ENCODE measurements at places on chromosomes 1 and 21. TPM values are rescaled to one million over a fixed set of nuclear protein-coding genes. Genes with fewer than 3 reads are reported as not detected.

Gene ACTN2
- total RNA-seq, result 0.05 TPM

GRCh38 chr1:43465505-43466067, 11.9 kb upstream of the HYI start:
- DNase-seq, result no peak

Gene CFAP74
- not detected for total RNA-seq

DNA sequence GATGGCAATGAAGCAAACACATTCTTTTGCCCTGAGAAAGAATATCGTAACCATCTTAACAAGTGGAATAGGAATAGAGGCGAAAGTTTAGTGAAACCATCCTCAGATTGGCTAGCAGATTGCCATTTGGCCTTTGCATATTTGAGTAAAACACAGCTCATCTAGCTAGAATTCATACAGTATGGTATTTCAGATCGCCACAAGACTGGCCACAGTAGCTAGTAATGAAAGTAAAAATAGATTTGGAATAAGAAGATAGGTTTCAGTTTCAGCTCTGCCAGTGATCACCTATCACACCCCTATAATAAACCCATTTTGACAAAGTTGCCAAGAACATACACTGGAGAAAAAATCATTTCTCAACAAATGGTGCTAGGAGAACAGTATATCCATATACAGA, 294.9 kb downstream of the LRRIQ3 start:
- no peak for DNase-seq

- no peak for DNase-seq
These were observed 27.7 kb downstream of the AGO3 start for GRCh38 chr1:35958558-35958957.

GRCh38 chr1:77007675-77008074, 140.4 kb downstream of the ST6GALNAC5 start:
- no peak for DNase-seq

DNA sequence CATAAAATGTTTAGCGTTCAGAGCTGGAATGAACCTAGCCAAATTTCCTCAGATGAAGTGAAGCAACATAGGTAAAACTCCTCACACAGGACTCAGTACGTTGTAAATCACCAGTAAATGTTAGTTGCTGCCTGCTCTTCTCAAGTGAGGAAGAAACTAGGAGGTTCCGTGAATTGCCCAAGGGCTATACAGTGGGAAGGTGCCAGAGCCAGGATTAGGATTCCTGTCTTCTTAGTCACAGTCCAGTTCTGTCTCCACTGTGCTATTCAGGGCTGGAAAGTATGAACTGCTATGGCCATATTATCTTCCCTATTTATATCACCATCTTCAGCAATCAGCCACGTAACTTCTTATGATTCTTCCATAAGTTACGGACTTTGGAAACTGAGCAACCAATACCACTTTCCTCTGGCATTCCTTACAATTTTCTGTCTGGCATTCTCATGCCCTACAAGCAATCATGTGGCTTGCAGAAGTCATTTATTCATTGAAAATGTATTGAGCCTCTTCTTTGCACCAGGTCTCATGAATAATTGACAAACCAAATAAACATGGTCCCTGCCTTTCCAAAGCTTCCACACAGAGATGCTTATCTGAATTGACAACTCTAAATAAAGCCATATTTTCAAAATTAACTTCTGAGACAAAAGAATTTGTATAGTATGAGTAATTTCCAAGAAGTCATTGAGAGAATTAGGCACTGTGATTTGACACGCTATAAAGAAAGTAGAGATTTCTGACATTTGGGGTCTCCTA, 271.6 kb upstream of the SGIP1 start:
- DNase-seq, result peak; percentile 77

DNA sequence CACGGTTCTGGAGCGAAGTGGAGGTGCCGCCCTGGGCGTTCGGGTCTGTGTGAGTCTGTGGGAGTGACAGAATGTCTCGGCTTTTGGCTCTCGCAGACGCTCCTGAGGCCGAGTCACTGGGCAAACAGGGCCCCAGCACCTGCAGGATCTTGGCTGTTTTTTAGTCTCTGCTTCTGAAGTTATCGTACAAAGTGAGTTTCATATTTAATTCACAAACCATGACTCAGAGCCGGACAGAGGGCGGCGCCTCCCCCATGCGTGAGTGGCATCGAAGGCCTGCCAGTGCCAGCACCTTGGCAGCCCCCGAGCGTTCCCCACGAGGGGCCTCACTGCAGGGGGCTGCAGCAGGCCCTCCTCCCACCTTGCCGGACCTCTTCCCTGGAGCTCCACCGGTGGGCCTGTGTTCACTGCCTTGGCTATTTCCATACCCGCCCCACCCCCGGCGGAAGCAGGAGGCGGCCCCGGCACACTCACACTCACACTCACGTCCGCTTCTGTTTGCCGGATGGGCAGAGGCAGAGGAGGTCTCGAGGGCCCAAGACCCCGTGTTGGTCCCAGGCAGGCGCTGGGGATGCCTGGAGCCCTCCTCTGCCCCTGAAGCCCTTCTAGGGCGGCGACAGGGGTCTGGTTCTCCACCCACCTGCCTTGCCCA, 56.3 kb downstream of the MORN1 start:
- no peak for DNase-seq

DNA sequence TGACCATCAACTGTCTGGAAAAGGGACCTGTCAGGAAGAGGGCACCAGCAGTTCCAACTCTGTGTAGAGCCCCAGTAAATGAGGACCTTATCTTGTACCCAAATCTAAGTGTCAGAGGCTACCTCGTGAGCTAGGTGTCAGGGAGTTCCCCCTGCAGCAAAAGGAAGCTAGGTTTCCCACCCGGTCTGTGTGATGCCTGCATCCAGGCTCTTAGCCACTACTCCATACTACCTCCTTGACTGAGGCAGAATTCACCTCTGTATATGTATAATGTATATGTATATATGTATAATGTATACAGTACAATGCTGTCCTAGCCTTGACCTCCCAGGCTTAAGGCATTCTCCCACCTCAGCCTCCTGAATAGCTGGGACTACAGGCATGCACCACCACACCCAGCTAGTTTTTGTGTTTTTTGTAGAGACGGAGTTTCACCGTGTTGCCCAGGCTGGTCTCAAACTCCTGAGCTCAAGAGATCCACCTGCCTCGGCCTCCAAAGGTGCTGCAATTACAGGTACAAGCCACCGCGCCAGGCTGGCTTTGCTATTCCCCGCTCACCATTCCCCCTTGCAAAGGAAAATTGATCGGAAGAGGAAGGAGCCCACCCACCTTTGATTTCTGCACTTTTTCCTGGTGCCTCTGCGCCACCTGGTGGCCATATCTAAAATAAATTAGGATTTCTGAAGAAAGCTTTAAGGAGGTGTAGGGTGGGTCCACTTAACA, 15.7 kb upstream of the LUZP1 start:
- no peak for DNase-seq

DNA sequence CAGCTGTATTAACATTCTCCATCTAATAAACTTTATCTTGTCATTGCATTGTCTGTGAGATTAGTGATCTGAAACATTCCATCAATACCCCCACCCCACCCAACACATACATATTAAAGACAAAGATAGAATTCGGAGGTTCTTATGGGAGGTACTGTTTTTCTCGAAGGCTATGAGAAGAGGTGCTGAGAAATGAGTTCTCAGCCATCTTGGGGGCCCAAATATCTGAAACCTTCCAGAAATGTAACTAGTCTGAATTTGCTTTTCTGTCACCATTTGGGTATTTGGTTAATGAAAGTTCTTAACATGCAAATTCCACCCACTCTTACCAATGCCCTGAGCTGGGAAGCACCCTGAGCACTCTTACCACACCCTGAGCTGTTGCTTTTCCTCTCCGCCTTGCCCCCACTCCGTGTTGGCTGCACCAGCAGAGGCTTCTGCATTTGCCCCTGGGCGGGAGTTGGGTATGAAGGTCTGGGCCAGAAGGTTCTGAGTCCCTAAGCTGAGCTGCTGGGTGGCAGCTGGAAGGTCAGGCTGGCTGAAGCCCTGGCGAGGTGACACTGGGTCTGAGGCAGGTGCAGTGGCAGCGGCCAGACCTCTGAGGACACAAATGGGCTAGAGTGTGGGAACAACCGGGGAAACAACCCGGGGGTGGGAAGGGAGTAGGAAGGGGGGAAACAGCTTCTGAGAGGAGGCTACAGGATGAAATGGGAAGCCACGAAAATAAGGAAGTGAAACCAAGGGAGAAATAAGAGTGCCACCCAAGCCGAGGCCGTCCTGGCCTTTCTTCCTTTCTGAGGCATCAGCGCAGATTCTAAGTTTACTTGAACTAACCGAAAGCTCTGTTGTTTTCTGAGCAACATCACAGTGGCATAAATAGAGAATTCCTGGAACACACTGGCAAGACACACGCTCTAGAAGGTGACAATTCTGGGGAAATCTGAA, 26.3 kb upstream of the IER5 start:
- DNase-seq, result no peak

DNA sequence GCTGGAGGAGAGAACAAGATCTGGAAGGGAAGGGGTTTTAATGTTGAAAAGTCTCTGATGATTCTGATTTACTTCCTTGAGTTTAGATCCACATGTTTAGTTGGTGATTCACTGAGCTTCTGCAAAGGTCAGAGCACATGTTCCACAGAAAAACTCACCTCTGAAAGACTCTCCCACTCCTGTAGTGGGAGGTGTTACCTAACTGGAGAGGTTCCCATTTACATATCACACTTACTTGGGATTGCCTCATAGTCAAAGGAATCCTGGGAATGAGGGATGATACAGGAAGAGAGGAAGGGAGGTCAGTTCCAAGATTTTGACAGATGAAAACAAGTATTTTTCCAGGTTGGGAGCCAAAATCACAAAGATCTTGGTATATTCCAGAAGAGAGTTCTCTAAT, 2.7 kb upstream of the NTNG1 start:
- DNase-seq, result peak; percentile 90

Gene OR2T2
- not detected for total RNA-seq

GRCh38 chr1:202890392-202890791, 1.4 kb upstream of the RABIF start:
- DNase-seq, result no peak

DNA sequence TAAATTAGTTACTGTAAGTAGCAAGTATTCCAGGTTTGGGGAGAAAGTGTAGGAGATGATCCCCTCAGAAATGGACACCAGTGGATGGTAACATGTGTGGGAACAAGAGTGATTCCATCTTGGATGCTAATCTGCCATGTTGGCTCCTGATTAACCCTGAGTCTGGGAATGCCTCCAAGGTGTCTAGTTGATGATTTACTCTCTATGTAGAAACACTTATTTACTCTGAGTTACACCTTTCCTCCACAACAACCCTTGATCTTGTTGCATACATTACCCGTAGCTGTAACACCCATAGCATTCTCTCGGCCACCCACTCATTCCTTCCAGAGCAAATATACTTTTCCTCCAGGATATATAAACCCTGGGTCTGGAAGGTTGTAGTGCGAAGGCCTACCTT, 315.9 kb upstream of the GREM2 start:
- peak; percentile 76 for DNase-seq

DNA sequence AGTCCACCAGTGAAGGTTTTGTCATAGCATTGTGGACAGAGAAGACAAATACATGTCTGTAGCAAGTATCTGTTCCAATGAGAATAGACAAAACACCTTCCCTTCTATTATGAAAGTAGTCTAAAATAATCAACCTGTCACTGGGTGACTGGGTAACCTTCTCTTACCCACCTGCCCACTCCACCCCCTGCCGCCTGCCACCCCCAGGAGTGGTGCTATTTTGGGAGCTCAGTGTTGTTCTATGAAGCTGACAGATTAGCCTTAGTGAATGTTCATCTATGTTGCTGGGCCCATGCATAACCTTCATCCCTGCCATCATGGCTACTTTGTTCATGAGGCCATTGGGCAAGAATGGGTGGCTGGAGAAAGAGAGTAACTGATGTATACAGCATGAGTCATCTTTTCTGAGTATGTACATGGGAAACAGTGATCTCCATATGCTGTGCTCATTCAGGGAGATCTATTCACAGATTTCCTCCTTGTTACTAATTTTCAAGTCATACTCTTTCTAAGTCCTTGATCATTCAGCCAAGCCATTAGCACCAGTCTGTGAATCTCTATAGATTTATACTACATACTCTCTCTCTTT, 24.8 kb downstream of the MARK1 start:
- no peak for DNase-seq

Gene FAM110D
- total RNA-seq, result not detected

GRCh38 chr1:18132711-18133541, 25.3 kb downstream of the IGSF21 start:
- no peak for DNase-seq

DNA sequence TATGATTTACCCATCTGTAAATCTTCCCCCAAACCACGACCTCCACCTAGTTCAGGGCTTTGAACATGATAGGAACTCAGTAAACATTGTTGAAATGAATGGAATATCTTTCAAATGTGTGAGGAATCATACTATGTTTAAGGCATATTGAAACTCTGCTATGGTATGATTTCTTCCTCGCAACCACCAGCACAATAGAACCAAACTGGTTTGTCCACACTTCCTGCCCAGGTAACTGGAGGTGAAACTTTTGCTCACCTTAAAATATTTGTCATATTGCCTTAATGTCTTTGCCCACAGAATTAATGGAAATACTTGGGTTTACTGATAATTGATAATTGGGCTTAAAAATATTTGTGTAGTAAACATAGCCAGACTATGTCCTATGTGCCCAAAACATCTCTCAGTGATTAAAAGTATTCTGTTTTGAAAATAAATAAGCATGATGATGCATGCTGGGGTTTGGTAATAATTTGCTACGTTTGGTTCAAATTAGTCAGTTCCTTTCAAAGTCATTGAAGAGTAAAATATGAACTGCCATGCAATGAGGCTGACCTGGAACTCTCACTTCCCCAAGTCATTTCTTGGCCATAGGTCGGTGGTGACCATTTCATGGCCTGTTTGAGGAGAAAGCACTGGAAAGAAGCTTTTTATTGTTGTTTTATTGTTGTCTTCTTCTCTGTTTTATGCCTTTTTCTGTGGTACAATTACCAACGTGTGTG, 73.3 kb downstream of the TNFSF18 start:
- DNase-seq, result peak; percentile 38

DNA sequence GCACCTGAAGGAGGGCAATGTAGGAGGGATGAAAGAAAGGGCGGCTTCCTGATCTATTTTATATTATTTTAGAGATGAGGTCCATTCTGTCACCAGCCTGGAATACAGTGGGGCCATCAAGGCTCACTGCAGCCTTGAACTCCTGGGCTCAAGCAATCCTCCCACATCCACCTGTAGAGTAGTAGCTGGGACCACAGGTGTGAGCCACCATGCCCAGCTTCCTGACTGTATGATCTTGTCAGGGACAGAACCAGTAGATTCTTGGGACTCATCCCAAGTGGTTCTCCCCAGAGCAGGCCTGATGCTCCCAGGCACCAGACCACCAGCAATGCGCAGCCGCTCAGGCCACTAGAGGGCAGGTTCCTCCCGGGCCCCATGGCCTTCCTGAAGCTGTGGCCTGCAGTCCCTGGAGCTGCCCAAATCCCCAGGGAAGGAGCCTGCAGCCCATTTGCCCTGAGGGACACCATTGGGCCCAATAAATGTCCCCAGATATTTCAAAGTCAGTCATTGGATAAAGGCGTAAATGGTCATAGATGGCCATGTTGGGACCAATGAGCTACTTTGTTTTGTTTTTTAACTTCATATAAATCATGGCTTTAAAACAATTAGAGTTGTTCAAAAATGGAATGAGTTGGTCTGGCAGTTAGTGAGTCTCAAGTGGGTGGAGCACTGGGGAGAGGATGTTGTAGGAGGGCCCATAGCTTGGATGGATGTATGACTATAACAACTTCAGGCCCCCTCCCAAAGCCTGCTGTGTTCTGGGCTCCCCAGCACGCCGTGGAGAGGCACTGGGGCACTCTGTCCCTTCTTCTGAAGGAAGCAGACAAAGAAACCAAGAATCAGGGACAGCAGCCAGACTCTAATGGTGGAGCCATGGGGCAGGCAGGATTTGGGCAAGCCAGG, 44.7 kb upstream of the GOLT1A start:
- no peak for DNase-seq

Gene HCRTR1
- total RNA-seq, result not detected

Gene RYR2
- not detected for total RNA-seq

Gene CLIC6
- 0.50 TPM for total RNA-seq

Data from renal cortical epithelial cell (primary cell).